Bronchus fibroblast of lung (primary cell): ENCODE measurements at places on chromosomes 7 and 10. TPM values are rescaled to one million over a fixed set of nuclear protein-coding genes. Genes with fewer than 3 reads are reported as not detected.

Gene SPDYE2B
- total RNA-seq, result not detected in 2 replicates

Gene CADPS2
- 4.3 and 5.7 TPM in 2 replicates for total RNA-seq

Gene CYP3A4
- not detected in 2 replicates for total RNA-seq

Gene NODAL
- total RNA-seq, result not detected in 2 replicates

Gene CRYGN
- total RNA-seq, result not detected in 2 replicates

Gene FOXI2
- total RNA-seq, result not detected in 2 replicates

Gene IL6
- 0.17 and 1.0 TPM in 2 replicates for total RNA-seq

Gene DGKI
- 1.2 TPM in 2 replicates for total RNA-seq

Gene HPSE2
- total RNA-seq, result under 0.01 TPM in 1 of 2 replicates, not detected in the other

Gene AOC1
- not detected in 2 replicates for total RNA-seq

Gene MEOX2
- 1.5 and 1.9 TPM in 2 replicates for total RNA-seq

Gene ENTPD7
- total RNA-seq, result 7.1 and 7.4 TPM in 2 replicates

Gene AZGP1
- total RNA-seq, result under 0.01 TPM in 1 of 2 replicates, not detected in the other

Gene NEUROG3
- not detected in 2 replicates for total RNA-seq

Gene GRM3
- total RNA-seq, result not detected in 2 replicates

Gene DPYSL4
- total RNA-seq, result 5.9 and 7.1 TPM in 2 replicates

Gene FAM25G
- total RNA-seq, result not detected in 2 replicates

Gene SLC26A3
- total RNA-seq, result not detected in 2 replicates

Gene ANKRD7
- total RNA-seq, result 0.67 and 0.89 TPM in 2 replicates
